ENCODE measurements at places on chromosomes 2 and 18.
A peak's percentile ranks its signal among the peaks of the same experiment; 100 is the strongest.

GRCh38 chr2:7071154-7071553, 153.9 kb downstream of the RNF144A start:
- no peak for DNase-seq
- no peaks in the 10 kb centered on the region for H3K4me1 ChIP-seq
- no peaks in the 10 kb centered on the region for H3K27me3 ChIP-seq
- no peak overlapping the region for H3K27ac ChIP-seq

GRCh38 chr2:26223018-26223417, 21.4 kb downstream of the HADHA start:
- peaks cover 18% of the 10 kb centered on the region for H3K36me3 ChIP-seq
- no peak overlapping the region for H3K4me3 ChIP-seq
- H3K27me3 ChIP-seq = no peaks in the 10 kb centered on the region
- H3K27ac ChIP-seq = no peak overlapping the region

DNA sequence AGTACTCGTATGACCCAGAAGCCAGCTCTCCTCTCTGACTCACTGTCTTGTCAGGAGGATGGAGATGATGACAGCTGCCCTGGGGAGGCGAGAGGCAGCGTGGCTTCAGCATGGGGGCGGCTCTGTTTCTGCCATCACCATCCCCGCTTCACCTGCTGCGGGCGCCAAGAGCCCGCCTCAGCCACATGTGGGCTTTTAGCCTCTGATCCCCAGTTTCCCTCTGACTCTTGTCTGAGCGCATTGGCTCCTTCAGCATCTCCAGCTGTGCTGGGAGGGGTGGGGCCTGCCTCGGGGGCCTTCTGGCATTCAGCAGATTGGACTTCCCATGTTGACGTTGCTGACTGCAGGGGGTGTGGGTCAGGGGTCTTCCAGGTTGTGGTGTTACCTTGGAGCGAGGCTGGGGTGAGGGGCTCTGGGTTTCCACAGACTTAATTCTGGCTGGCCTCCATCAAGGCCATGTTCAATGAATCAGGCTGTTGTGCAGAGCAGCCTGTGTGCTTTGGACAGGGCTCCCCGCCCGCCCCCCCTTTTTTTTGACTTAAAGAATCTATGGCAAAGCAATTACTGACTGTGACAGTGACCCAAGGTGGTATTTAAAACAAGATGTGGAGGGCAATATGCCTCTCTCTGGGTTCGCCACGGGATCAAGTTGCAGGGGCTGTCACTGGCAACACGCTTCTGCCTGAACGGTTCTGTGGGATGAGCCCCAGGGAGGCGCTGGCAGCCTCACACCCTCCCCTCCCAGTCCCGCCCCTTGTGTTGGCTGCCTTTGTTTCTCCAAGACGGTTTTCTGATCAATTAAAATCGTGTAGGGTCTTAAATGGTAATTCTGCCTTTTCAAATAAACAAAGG, 228.3 kb downstream of the LDLRAD4 start:
- H3K36me3 ChIP-seq = peaks cover 5% of the 10 kb centered on the region
- peak overlapping the region; percentile 67 for H3K27ac ChIP-seq
- H3K27me3 ChIP-seq = no peaks in the 10 kb centered on the region

DNA sequence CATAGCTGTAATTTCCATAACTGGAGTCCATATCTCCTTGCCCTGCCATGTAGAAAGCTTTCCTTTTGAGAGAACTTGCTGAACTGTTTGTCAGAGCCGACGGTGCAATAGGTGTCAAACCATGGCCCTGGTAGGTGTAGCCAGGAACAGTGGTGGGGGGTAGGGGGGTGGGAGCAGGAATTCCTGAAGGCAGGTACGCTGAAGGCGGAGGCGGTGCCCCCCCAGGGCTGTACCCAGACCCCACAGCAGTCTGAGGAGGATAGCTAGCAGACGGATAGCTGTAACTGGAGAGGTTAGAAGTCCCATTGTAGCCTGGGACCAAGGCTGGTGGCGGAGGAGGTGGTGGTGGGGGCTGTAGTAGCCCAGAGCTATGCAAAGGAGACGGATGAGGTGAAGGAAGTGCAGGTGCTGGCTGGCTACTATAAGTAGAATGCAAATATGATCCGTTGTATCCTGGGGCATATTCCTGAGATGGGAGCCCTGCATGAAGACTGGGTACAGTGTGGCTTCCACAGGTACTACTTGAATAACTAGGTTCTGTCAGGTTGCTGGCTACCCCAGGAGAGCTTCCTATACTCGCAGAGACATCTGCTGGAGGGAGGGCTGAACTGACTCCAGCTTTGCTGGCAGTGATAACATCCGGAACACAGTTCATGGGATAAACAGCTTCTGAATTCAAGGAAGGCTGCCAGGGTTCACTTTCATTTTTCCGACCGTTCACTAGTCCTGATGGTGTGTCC, 124.8 kb downstream of the FIGN start:
- no peak overlapping the region for H3K4me3 ChIP-seq
- H3K27ac ChIP-seq = no peak overlapping the region
- H3K36me3 ChIP-seq = peaks cover 3% of the 10 kb centered on the region
- no peaks in the 10 kb centered on the region for H3K4me1 ChIP-seq
- DNase-seq = no peak

DNA sequence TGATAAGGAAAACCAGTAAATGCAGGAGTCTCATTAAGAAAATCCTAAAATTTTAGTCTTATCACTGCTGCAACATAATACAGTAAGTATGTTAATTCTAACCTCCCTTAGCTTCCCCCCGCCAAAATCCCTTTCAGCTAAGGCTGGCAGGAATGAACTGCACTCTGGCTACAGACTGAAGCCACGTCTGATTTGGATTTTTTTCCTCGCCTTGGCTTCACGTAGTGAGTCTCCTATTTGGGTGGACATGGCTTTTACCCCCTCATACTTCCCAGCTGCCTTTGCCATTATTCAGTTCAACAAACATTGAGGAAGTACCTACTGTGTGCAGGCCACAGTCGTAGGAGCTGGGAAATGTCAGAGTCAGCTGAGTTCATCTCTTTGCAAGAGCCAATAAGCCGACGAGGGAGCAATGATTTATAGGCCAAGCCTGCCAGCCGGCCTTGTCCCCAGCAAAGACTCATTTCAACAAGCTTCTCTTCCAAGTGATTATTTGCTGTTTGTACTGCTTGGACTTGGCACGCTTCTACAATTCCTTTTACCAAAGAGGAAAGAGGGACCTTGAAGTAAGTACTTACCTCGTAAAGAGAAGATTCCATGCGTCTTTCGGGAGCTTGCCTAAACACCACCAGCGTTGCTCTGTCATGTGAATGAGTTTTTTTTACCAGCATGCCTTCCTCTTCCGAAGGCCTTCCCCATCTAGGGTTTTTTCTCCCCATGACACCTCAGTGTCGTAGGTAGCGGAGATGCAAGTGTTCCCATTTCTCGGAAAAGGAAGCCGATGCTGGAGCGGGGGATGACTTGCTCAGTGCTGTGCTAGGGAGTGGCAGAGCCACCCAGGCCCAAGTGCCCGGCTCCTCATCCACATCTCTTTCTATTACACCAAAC, 138.6 kb downstream of the KLHL29 start:
- no peak overlapping the region for H3K4me3 ChIP-seq
- H3K27ac ChIP-seq = peak overlapping the region; percentile 86
- no peaks in the 10 kb centered on the region for H3K27me3 ChIP-seq

- H3K4me1 ChIP-seq = no peaks in the 10 kb centered on the region
- no peak for DNase-seq
- no peak overlapping the region for H3K4me3 ChIP-seq
- H3K27ac ChIP-seq = no peak overlapping the region
- H3K36me3 ChIP-seq = peaks cover 25% of the 10 kb centered on the region
Measured at GRCh38 chr2:11577101-11577883, 43.4 kb downstream of the GREB1 start.

GRCh38 chr18:45245091-45245511, 370.2 kb upstream of the SLC14A2 start:
- no peak for DNase-seq
- no peak overlapping the region for H3K27ac ChIP-seq
- no peaks in the 10 kb centered on the region for H3K27me3 ChIP-seq
- no peak overlapping the region for H3K4me3 ChIP-seq
- no peaks in the 10 kb centered on the region for H3K36me3 ChIP-seq

DNA sequence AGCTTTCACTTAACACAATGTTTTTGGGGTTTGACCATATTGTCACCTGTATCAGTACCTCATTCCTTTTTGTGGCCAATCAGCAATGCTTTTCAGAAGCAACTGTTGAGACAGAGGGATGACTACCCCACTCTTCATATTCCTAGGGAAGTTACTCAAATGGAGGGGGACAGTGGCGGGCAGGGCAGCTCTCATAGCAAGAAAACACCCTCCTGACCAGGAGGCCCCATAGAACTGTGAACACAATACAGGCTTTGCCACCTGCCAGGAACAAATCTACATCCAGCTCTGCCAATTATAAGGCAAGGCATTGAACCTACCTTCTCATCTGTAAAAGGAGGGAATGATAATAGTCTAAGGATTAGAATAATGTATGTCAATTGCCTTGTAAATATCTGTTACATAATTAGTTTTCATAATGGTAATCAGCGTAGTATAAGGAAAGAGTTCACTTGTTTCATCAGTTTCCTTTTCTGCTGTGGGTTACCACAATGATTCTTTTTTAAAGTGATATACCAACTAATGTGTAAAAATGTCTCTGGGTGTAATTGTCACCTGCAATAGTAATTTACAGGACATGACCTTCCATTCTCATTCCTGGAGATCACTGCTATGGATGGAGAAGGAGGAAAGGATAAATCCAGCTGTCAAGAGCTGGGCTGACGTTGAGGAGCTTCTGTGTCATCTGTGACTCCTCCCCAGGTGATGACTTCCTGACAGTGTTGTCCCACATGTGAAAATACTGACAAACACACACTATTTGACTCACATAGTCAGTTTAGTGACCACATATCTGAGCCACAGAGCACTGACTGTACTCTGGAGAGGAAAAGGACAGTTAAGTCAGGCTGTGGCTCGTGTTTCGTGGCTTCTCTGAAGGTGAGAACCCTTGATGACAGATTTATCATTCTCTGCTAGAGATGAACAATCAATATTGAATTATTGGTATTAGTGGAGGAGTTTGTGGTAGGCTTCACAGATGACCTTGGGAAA, 13.5 kb downstream of the ALPK2 start:
- H3K36me3 ChIP-seq = no peaks in the 10 kb centered on the region
- H3K27ac ChIP-seq = no peak overlapping the region
- H3K4me3 ChIP-seq = no peak overlapping the region

DNA sequence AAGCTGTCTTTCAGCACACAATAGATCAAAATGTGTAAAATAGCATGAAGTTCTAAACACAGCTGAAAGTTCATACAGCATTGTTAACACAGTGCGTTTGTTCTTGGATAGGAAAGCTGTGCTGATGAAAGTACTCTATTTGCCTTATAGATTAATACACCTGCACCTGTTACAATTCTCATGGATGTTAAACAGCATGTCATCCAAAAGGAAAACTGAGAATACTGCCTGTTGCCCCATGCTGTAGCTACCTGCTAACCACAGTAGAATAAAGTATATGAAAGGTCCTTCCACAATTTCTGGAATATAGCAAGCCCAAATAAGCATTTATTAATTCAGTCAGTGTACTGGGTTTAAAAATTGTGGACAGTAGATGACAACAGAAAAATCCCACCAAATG, 166.7 kb upstream of the DTNA start:
- DNase-seq = no peak
- H3K27ac ChIP-seq = no peak overlapping the region
- no peaks in the 10 kb centered on the region for H3K36me3 ChIP-seq
- no peak overlapping the region for H3K4me3 ChIP-seq
- H3K27me3 ChIP-seq = no peaks in the 10 kb centered on the region

- DNase-seq = peak; percentile 93
- no peaks in the 10 kb centered on the region for H3K36me3 ChIP-seq
- no peak overlapping the region for H3K27ac ChIP-seq
- H3K4me1 ChIP-seq = peaks cover 9% of the 10 kb centered on the region
Measured at GRCh38 chr2:37877457-37878315, 47.4 kb upstream of the RMDN2 start.

DNA sequence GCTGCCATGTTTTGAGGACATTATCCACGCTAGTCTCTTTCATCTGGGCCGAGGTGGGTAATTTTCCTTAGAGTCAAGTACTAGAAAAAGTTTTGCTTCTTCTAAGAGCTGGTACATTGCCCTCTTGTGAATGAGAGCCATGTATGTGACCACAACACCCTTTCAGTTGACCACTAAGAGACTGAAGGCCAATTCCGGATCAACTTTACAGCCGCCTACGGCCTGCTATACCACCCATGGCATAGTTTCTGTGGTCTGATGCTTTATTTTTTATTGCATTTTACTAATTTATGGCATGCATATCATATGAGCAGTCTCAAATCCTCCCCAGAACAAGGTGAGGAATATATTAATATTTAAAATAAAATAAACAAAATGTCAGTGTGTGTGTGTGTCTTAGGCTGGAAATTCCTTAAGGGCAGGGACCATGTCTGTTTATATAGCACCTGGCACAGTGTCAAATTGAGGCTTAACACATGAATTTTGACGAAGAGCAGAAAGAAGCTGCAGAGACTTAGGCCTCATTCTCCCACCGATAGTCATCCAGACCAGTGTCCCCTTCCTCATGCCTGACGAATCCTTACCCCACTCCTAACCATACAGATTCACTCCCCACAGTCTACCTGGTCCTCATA, 35.4 kb downstream of the PSD4 start:
- DNase-seq = no peak
- H3K27me3 ChIP-seq = no peaks in the 10 kb centered on the region
- peaks cover 36% of the 10 kb centered on the region for H3K4me1 ChIP-seq

DNA sequence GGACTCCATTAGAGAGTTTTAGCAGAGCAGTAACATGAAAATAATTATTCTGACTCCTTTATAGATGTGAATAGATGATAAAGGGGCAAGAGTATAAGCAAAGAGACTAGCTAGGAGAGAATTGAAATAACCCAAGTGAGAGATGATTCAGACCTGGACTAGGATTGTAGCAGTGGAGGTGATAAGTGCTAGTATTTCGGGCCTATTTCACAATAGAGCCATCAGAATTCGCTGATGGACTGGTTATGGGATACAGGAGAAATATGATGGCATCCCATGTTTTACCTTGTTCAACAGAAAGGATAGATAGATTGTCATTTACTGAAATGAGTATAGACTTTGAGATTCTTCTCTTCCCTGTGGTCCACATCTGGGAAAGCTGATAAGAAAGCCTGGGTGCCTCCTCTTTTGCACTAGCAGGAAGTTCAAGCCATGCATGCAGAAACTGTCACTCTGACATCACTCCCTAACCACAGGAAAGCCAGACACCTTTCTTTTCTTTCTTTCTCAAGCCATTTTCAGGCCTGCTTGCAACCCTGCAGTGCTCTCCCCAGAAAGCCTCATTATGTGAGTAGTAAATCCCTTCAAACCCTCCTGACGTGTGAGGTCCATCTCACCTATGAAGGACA, 25.3 kb downstream of the DYNAP start:
- H3K4me3 ChIP-seq = no peak overlapping the region
- H3K27ac ChIP-seq = no peak overlapping the region
- no peaks in the 10 kb centered on the region for H3K27me3 ChIP-seq
- no peaks in the 10 kb centered on the region for H3K36me3 ChIP-seq
- DNase-seq = no peak
- H3K4me1 ChIP-seq = no peaks in the 10 kb centered on the region

GRCh38 chr18:35490894-35491699, 6.7 kb downstream of the INO80C start:
- no peaks in the 10 kb centered on the region for H3K27me3 ChIP-seq
- H3K4me1 ChIP-seq = no peaks in the 10 kb centered on the region
- DNase-seq = no peak
- no peak overlapping the region for H3K27ac ChIP-seq
- H3K4me3 ChIP-seq = no peak overlapping the region
- no peaks in the 10 kb centered on the region for H3K36me3 ChIP-seq
